ENCODE measurements at places on chromosomes 5 and 9.
A peak's percentile ranks its signal among the peaks of the same experiment; 100 is the strongest.

DNA sequence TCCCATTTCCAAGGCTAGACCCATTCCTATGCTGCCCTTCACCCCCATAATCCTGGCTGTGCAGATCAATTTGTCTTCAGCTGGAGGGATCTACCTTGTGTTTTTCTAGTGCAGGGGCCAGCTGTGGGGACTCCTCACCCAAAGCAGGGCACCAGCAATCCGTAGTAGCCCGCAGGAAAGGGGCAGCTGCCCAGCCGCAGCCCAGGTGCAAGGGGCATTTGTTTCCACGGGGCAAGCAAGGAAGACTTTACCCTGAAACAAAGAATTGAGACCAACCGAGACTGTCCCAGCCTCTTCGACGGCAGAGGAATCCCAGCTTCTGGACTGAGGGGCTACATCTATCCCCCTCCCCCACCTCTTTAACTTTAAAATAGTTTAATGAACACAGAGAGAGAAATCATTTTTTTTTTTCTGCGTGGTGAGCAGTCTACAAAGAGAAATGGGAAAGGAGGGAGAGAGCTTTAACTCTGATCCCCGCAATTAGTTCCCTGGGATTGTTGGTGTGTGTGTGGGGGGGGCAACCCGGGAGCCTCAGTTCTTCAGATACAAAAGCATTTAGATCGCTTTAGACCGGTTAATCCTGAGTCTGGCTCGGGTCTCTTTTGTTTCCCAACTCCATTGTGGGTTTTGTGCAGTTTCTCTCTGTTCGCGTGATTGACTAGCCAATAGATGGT is 10.6 kb upstream of the LHX2 start:
- no peak for DNase-seq

DNA sequence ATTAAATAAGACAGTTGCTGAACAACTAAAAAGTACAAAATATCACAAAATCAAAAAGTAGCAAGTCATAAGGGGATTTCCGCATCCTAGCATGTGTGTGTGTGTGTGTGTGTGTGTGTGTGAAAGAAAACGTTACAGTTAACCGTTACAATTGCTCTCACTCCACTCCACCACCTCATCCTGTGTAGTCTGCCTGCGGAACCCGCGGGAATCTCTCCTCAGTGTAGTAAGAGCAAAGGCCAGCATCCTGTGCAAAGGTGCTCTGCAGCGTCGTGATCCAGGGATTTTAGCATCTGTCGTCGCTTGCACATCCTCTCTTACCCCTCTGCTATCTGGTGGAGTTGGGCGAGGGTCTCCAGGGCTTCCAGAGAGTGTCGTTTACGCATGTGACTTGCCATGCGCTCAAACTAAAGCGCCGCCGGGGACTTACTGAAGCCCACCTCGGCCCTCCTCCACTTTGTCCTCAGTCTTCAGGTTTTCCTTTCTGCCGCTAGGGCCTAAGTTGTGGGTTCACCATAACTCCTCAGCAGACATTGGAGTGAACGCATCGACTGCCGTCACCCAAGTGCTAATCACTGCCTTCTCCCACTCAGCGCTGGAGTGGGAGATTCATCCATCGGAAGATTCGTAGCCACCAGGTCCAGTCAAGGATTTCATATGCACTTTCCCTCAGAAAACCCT is 3.9 kb downstream of the CDKN2B start:
- DNase-seq: peak; percentile 7

DNA sequence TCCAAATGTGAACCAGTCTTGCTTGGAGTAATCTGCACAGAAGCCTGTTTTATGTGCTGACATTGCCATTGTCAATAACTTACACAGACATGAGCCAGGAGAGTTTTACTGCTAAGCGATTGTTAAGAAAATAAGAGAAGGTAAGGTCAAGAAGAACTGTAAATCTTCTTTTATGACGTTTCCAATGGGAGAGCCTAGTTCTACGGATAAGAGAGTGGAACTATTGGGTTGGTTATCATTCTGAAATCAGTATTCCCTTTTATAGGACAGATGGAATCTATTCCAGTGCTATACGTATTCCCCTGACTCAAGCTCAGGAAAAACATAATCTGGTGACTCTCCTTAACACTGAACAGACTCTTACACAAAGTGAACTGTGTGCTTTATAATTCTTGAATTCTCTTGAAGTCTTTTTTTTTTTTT is 137.9 kb upstream of the OTULINL start:
- no peak for DNase-seq

- DNase-seq: no peak
Observed at GRCh38 chr5:103505581-103506305, 56.8 kb downstream of the NUDT12 start.

GRCh38 chr9:133026426-133026825 is 4.4 kb upstream of the GTF3C5 start:
- DNase-seq: no peak

GRCh38 chr5:100623719-100624118 is 88.5 kb downstream of the FAM174A start:
- DNase-seq: no peak

DNA sequence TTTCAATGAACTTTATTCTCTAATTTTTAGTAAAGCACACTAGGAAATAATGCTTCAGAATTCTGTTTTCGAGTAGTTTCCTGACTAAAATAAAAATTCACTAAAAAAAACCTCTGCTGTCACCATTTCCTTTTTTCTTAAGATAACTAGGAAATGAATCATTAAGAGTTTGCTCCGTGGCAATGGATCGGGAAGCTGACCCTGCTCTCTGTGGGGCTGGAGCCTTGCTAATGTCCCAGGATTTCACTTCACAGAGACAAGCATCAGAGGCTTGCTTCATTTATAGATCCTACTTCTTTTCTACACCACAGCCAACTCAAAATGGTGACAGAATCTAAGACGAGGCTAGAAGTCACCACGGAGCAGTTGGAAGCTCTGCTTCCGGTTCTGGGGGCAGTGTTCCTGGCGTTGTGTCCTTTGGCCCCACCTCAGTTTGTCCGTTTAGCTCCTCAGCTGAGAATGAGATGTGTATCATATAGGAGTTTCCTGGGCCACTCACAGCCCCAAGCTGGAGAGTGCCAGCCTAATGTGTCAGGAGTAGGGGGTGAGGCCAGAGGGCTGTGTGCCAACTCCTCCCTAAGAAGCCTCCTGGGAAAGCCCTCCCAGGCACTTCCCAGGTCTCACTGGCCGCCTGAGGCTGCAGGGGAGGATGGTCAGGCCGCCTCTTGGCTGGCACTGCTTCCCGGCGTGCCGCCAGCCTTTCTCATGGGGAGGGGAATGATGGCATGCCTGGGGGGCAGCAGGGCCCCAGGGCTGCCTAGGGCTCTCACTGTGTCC is 19.6 kb downstream of the TENT4A start:
- DNase-seq: no peak

DNA sequence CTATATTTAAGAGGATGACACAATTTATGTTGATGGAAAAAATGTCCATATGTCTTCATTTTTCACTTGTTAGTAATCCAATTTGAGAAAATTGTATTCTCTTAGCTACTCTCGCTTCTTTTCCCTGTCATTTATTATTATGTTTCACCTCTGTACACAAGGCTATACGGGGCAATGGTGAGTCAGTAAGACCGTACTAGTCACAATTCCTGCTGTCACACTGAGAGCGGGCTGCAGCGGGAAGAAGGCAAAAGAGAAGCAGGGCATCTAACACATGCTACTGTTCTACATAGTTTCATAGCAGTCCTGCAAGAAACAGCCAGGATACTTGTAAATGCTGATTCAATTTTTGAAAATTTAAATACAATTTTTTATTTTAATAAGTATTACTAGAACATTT is 23.3 kb upstream of the PRDM9 start:
- DNase-seq: no peak

GRCh38 chr9:33227008-33227398 is 13.0 kb upstream of the SPINK4 start:
- no peak for DNase-seq

DNA sequence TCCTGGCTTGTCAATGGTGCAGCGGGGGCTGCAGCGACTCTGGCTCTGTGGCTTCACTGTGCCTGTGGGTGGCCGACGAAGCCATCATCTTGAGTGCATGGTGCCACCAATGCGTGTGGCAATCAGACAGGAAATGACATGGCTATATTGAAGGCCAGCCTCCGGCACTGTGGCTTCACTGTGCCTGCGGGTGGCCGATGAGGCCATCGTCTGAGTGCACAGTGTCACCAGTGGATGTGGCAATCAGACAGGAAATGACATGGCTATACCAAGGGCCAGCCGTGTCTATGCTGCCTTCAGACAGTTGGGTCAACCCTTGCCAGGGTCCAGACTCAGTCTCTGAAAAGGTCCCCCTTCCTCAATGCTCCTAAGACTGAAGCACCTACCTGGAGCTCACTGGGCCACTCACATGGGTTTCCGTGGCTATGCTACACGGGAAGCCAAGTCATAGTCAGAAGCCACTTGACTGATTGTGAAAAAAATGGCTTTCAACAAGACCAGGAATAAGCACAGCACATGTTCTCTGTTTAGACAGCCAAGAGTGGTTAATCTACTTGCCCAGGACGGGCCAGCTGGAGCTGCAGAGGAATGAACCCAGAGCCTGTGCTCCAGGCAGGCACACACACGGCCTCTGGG is 67.5 kb upstream of the S1PR3 start:
- DNase-seq: peak; percentile 10

- DNase-seq: no peak
Observed at GRCh38 chr5:138083702-138084101, at the start of gene WNT8A. Gene WNT8A, plus strand, starts transcription at chr5:138084033. Its CDS starts 95 bp downstream, at chr5:138084128.

DNA sequence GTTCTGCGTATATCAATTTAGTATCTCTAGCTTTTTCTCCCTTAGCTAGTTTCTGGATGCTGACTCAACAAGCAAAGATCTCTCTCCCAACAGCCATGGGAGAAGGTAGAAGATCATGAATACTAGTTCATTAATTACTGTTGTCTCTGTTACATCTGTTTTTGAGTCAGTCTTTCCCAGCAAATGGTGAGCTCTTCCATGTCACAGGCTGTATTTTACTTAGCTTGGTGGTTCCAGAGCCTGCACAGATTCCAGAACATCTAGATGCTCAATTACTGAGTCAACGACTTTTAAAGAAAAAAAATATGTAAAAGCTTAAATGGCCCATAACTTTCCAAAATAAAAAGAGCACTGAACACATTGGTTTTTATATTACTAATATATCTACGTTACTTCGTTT is 307.2 kb downstream of the NSG2 start:
- no peak for DNase-seq

DNA sequence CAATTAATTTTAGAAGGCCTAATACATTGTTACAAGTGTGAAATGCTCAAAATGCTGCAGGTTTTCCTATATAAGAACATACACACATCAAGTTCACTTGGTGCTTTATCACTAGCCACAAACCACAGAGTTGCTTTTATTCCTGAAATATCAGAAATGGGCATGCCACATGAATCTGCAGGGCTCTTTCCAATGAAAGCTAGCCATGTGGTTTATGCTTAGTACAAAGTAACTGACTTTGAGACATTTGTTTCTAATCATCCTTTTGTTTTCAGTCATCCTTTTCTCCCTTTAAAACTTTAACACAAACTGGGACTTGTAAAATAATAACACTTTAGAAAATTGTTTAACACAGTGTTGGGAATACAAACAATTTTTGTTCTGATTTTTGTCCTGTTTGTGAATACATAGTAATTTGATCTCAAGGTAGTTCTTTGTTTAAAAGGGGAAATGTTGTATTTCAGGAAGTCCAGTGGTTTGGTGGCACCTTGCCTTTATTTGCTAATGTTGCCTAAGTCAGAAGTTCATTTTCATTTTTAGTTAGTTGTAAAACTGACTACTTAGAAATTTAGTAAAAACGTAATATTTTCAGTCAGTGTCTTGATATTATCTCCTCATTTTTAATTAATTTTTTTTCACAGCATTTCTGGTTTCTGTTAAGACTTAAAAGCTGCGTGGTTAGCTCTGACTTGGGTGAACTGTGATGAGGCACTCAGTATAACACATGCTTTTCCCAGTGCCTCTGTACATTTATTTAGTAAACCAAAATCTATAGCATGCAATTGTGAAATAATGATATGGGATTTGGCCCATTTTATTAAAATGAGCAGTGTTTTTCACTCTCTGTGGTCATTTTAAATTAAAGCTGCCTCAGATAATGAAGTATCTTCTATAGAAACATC is 18.6 kb downstream of the PRDM6 start:
- no peak for DNase-seq

DNA sequence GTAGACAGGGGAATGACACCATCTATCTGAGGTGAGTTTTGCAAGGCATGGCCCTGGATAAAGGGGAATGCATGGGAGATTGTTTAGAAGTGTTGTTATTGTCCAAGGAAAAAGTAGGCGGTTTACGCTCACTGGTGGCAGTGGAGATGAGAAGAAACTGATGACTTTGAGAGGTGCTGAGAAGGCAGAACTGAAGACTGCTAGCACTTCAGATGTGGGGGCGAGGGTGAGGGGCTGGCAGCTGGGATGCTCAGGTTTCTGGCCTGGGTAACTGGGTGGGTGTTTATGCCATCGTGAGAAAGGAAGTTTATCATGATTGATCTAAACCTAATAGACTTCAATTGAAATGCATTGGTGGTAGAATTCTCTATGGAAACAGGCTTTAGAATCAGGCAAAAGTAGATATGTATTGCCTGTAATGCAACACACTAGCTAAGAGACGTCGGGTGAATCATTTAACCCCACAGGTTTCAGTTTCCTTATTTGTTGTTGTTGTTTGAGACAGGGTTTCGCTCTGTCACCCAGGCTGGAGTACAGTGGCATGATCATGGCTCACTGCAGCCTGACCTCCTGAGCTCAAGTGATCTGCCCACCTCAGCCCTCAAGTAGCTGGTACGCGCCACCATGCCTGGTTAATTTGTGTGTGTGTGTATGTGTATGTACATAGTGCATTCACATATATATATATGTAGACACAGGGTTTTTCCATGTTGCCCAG is 123.5 kb downstream of the SLC24A2 start:
- DNase-seq: no peak

GRCh38 chr9:134059661-134060395 is 8.0 kb downstream of the BRD3 start:
- no peak for DNase-seq

GRCh38 chr9:2384741-2385140 is 236.8 kb upstream of the VLDLR start:
- DNase-seq: no peak

DNA sequence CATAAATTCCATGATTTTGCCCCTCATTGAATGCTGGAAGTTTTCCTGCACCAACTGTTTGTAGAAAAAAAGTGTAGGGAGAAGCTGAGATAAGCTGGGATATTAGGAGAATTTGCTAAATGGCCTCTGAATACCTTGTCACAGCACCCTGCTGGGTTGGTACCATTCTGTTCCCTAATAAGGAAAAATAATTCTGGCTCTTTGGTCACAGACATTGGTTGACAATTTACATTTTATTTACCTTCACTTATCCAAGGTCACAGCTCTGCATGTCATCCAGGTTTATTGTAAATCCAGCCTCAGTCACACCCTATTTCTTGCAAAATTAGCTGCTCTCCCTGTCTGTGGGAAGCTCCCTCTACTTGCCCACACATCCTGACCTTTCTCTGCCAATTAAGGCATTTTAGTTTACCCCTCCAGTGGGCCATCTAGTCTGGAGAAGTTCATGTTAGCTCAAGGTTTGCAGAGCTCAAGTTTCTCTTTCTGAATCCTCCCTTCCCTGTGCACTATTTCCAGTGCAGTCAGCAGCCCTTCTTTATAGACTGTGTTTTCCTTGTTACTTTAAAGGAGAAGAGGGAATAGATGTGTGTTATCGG is 115.4 kb upstream of the NTRK2 start:
- DNase-seq: no peak
